ENCODE measurements at places on chromosomes 4 and X. TPM values are rescaled to one million over a fixed set of nuclear protein-coding genes. Genes with fewer than 3 reads are reported as not detected.

The POU3F4 gene
- total RNA-seq, result not detected

The TRIM75 gene
- not detected for total RNA-seq

The JCHAIN gene
- 18.2 TPM for total RNA-seq

The NCAPG gene
- total RNA-seq, result 60.1 TPM

The TDO2 gene
- 1.8 TPM for total RNA-seq

The VEGFD gene
- 1.6 TPM for total RNA-seq

Data from fibroblast of the aortic adventitia (primary cell).